ENCODE measurements at places on chromosomes 12 and 14.

- no peak for DNase-seq
Measured at GRCh38 chr14:55731311-55731872, 151.4 kb downstream of the KTN1 start.

DNA sequence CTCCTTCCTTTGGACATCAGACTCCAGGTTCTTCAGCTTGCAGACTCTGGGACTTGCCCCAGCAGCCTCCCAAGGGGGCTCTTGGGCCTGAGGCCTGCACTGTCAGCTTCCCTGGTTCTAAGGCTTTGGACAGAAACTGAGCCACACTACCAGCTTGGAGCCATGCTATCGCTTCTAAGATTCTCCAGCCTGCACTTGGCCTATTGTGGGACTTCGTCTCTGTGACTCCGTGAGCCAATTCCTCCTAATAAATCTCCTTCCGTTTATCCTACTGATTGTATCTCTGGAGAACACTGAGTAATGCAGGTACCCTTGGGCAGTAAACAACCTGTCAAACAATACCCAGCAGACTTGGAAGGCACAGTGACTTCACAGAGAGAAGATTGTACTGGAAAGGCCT, 24.9 kb upstream of the RHOJ start:
- DNase-seq = no peak

DNA sequence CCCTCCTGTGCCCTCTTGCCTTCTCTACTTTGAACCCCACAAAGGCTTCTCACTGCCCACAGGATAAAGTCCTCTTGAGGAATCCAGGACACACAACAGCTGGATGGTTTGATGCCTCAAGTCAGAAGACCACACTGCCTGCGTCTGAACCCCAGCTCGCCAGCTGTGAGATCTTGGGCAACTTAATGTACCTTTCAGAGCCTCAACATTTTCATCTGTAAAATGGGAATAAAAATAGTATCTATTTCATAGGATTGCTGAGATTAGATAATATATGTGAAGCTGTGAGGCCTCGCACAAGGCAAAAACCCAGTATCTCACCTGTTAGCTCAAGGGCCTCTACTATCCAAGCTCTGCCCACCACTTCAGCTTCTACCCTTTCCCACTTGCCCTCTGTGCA, 2.3 kb downstream of the CINP start:
- no peak for DNase-seq

GRCh38 chr14:47442211-47442610, 233.2 kb downstream of the MDGA2 start:
- DNase-seq = no peak

DNA sequence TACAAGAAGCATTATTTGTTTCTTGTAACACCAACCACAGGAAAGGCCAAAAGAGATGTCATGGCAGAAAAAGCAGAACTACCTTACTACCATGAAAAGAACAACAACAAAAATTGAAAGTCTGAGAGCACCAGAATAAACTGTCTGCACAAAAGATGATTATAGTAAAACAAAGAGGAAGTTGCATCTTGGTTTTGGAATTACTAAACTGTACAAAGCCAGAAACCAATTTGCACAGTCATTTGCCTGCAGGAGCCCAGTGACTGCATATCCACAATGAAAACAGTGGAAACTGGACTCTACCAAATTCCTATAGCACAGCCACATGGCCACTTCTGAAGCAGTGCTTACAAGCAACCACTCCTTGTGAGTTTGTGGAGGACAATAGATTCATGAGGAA, 276.2 kb downstream of the SSPN start:
- no peak for DNase-seq

Measured in central memory CD4-positive, alpha-beta T cell (primary cell).